ENCODE measurements at places on chromosomes 12 and 14.

DNA sequence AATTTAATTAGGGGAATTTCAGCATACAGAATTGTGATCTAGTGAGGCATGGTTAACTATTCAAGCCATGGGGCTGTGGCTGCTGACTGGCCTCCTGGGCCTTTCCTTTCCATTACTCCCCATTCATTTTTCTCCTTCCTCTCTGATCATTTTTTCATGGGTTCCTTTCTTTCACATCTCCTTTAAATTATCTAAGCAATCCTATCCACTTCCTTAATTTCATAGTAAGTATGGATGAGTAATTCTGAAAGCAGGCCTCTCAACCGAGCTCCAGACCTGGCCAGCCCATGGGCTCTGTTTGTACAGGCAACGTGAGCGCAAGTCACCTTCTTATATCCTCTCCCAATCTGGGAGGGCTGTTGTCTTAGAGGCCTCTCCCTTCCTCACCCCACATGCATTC lies 13.4 kb downstream of the CKAP4 start:
- no peak for DNase-seq

DNA sequence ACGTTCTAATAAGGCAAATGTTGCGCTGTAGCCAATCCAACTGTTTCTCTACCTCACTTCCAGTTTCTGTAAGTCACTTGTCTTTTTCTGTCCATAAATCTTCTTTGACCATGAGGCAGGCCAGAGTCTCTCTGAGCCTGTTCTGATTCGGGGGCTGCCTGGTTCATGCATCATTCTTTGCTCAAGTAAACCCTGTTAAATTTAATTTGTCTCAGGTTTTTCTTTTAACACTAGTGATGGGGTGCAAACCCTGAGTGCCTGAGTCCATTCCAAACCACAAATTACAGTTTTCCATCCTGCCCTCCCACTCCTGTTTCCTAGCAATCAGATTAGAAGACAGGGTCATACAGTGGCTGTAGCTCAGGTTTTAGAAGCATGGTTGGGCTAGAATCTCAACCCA lies 41.9 kb downstream of the VWF start:
- no peak for DNase-seq

DNA sequence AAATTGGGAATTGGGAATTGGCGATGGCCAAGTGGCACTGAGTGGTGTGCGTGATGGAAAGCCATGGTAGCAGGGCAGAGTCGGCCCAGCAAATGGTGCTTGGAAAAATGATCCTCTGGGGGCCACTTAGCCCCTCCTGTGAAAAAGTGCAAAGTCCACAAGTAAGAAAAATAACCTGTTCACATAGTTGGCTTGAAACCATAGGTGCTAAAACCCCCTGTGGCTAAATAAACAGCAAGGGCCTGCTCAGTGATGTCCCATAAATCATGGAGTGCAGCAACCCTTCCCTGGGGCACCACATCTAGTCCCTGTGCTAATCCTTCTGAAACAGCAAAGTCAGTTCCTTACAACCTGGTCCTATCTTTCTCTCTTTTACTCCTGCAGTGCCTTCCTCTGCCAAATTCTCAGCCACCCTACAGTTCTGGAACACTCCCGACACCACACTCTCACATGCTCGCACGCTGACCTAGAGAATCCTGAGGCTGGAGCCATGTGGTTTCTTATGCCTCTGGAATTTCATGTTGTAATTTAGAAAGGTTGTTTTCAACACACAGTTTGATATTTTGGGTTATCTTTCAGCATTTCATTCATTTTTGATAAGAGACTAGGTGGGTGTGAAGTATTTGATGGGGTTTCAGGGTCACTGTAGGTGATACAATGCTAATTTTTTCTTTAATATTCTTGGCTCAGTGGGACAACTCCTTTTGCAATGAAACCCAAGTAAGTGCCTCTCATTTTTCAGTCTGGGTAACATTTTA lies 123.6 kb downstream of the SMOC1 start:
- DNase-seq = no peak

GRCh38 chr14:23483236-23483854 lies 13.8 kb downstream of the NGDN start:
- no peak for DNase-seq

- DNase-seq = no peak
Measured at GRCh38 chr12:47098099-47098498, 18.3 kb upstream of the AMIGO2 start.

DNA sequence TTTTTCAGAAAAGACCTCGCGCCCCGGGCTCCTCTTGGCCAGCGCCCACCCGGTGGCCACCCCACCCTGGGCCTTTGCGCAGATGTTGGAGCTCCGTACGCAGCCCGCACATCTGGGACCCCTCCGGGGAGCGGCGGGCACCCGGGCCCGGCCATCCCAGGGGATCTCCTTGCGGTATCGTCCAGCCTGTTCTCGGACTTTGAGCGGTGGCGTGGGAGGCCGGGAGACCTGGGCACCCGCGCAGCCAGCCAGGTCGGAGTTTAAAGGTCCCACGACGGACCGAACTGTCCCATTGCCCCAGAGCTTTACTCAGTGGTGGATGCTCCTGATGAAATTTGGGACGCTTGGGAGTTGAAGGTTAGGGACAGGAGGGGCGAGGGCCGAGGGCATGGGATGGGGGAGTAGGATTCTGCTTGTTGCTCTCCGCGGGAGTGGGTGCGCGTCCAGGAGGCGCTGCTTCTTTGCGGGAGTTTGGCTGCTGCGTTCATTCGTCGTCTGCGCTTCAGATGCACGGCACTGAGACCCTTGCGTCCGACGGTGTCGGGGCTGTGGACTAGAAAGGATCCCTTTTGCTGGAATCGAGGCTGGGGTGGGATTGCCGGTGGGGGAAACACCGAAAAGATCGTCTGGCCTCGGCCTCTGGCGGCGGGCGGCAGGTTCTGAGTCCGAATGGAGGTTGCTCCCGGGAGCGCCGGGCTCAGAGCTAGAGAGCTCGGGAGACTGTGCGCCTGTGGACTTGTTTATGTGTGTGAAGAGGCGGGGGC lies 1.4 kb downstream of the NTF3 start:
- DNase-seq = no peak

GRCh38 chr12:78977304-78977867 lies 112.8 kb downstream of the SYT1 start:
- DNase-seq = no peak

DNA sequence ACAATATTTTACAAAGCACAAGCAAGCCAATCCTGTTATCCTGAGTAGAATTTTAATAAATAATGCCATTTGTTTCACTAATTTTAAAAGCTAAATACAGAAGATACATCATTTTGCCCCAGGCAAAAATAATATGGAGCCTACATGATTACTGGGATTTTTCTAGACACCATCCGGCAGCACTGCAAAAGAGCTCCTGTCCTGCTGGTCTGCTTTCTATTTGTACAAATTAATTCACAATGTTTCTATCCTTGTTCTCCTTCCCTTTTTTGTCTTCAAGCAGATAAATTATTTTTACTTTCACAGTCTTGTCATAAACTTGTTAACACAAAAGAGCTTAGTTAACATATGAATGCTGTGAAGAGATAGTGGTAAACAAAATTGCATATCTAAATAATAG lies 4.6 kb downstream of the SIX1 start:
- DNase-seq = no peak

- DNase-seq = no peak
Measured at GRCh38 chr12:19110221-19110940, 19.2 kb upstream of the PLEKHA5 start.

DNA sequence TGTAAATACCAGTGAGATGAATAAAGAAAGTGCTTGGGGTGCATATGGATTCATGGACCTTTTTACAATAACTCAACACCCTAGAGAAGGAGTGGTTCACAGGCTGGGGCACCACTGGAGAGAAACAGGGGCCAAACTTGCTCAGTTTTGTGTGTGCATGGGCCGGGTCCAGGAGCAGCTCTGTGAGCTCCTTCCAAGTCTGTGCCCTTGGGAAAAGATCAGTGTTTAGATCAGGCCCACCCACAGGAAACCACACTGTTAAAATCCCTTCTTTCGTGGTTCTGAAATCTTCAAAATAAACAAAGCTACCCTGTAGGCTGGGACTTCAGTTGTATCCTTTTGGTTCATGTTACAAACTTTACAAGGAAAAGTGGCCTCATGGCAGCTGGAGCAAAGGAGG lies 156.1 kb upstream of the TMEM260 start:
- DNase-seq = no peak

DNA sequence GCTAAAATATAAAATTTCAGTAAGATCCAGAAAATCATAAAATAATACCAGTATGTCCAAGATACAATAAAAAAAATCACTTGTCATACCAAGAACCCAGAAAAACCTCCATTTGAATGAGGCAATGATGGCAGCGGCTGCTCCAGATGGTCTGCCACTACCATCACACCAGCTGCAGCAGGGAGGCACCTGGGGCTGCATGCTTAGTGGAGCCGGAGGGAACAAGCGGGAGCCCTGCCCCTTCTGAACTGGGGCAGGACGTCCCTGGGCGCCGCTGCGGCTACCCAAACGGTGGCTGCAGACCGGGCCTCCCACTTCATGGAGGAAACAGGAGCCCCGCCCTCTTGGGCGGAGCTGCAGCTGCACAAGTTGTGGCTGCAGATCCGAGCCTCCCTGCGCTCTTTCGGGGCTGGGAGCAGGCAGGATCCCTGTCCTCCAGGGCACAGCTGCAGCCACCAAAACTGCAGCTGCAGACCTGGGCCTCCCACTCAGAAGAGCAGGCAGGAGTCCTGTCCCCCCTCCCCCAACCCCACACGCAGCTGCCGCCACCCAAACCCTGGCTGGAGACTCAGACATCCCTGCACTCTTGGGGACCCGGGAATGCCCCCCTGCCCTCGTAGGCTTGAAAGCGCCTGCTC lies 36.1 kb upstream of the OR5AU1 start:
- peak; percentile 56 for DNase-seq

GRCh38 chr12:32535288-32535999 lies 136.1 kb downstream of the FGD4 start:
- no peak for DNase-seq

DNA sequence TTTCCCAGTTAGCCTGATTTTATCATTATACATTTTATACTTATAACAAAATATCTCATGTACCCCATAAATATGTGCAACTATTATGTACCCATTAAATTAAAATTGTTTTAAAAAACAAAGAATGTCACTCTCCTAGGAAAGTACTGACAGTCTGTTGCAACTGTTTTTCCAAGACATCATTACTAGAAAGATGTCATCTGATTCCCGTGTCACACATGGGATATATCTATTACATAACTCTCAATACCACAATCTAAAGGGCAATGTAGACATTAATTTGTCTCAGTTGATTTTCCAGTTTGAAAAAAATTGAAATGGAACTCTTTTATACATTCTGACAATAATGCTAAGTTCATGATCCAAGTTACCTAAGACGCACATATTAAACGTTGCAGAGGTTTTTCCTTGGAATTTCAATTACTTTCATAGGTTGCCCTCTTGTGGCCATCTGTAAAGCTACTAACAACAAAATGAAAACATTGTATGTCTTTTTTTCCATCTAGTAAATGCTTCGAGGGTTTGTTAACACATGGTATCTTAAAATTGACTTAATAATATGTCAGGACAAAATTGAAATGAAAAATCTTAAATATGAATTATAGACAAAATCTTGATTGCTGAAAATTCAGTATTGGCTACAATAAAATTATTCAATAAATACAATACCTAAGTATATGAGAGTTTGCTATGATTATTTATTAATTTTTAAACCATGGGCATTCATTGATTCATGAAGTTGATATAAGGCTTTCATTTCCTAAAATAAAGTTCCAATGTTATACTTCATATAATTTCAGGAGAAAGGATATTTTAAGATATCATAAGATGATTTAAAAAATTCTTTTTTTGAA lies 131.6 kb downstream of the PPFIA2 start:
- no peak for DNase-seq

- no peak for DNase-seq
Measured at GRCh38 chr12:7016958-7017571, 1.2 kb downstream of the LPCAT3 start.

GRCh38 chr12:114919479-114919878 lies 235.5 kb upstream of the TBX3 start:
- DNase-seq = no peak

GRCh38 chr12:105409801-105410471 lies 79.4 kb downstream of the C12orf75 start:
- no peak for DNase-seq

- DNase-seq = no peak
Measured at GRCh38 chr12:54975875-54976274, 8.7 kb downstream of the TESPA1 start.

DNA sequence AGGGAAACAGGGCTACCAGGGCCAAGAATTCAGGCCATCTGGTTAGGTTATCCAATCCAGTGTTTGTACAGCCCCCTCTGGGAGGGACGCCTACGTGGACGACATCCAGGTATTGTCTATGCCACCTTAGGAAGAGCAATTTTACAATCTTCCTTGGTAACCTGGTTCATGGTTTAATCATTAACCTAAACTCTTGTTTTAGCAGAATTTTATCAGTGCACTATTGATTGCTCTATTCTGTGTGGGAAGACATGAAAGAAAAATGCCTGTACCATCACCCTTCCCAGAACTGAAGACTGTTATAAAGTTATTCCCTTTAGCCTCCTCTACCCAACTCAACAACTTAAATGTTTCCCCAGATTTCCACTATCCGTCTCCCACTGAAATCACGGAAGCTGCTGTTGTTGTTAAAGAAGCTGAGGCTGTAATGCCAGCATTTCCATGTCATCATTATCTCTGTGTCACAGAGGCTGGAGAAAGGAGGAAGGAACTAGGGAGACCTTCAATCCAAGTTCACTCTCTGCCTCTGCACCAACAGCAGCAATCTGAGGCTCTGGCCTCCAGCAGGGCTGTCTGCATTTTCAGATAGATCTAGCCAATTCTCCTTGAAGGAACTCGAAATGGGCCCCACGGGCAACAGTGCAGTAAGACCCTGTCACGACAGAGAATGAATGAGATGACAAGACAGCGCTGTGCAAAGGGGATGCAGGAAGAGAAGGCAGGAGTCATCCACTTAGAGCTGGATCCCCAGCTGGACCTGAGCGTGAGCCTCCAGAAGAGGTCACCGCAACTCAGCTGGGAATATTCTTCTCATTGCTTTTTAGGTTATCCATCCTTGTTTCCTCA lies 183.4 kb upstream of the GZMB start:
- no peak for DNase-seq

DNA sequence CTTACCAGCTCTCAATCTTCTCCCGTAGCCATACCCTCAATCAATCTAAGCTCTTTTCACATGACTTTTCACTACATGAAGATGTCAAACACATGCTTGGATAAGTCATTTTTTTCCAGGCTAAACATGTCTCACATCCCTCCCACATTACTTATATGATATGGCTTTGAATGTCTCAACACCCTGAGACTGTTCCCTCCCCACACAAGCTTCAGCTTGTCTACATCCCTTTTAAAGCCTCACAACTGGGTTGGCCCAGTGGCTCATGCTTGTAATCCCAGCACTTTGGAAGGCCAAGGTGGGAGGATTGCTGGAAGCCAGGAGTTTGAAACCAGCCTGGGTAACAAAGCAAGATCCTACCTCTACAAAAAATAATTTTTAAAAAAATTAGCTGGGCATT lies 18.5 kb downstream of the ANAPC5 start:
- DNase-seq = no peak

DNA sequence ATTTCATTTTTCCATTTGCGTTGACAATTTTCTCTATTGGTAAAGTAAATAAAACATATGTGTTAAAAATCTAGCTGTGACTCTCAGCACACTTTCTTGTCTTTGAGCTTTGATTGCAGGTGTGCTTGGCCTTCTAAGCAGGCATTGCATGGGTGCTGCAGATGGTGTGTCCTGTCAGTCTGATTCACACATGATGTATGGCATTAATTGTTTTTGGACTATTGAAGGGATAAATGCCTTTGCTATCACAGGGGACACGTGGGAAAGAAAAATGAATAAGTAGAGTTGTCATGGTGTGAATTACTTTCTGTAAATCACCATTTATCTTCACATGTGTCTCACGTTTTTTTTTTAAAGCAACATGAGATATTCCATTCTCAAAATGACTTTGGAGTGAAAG lies 211.3 kb upstream of the NAV3 start:
- no peak for DNase-seq

- no peak for DNase-seq
Measured at GRCh38 chr14:56752428-56752827, 57.9 kb downstream of the OTX2 start.
